ENCODE measurements at places on chromosomes 11 and 22.

DNA sequence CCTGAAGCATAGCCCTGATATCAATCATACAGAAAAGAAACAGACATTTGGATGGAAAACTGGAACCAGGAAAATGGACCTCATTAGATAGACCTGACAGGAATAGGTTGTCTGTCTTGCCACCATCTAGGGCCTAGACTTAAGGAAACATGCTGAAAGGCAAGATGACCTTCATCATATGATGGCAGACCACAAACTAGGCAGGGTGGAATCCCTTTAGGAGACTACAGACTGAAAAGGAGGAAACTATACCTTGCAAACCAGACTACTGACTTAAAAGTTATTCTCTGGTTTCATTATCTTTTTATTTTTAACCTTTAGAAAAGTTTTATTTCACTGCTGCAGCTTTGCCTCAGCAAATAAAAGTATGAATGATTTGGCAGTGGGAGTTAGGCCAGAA lies 20.3 kb downstream of the SBF2 start:
- no peak for DNase-seq

DNA sequence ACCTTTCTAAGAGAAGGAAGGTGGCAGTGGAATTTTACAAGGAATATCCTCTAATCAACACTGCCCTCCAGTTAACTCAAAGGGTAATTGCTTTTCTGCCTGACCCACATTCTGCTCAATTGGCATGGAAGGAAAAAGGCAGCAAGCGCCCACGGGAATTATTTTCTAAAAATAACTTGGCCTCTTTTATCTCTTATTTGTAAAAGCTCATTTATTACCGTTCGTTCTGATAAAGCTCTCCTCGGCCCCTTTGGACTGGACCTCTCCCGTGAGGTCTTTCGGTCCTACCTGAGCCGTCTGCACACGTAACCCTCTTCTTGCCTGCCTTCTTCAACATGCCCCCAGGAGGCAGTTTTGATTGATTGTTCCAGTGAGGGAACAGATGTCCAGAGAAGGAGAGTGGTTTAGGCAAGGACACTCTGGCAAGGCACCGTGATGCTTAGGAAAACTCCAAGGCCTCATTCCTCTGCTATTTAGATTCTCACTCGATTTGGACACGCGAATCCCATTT lies 53.2 kb upstream of the CRTAM start:
- no peak for DNase-seq

- peak; percentile 22 for DNase-seq
Measured at GRCh38 chr11:118175031-118175992, 1.1 kb downstream of the SCN2B start.

GRCh38 chr11:66614073-66614472 lies 2.4 kb upstream of the RBM14 start:
- DNase-seq = no peak

GRCh38 chr22:44448271-44448830 lies 49.7 kb downstream of the RTL6 start:
- peak; percentile 86 for DNase-seq

DNA sequence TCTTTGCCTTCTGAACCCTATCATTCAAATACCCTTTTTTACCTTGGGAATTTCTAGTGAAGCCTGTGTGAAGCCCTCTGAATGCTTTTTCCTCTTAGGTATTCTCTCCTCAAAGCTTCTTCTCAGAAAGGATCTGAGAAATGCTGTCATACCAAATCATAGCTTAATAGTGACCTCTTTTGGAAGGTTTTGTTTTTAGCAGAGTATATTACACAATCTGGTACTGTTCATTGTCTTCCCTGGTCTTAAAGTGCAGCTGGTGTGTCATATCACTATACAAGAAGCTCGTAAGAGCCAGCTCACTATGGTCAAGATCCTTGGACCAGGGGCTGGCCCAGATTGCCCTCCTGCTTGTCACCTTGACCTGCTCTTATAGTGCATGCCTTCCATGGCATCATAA lies 204.4 kb upstream of the ANO5 start:
- no peak for DNase-seq

DNA sequence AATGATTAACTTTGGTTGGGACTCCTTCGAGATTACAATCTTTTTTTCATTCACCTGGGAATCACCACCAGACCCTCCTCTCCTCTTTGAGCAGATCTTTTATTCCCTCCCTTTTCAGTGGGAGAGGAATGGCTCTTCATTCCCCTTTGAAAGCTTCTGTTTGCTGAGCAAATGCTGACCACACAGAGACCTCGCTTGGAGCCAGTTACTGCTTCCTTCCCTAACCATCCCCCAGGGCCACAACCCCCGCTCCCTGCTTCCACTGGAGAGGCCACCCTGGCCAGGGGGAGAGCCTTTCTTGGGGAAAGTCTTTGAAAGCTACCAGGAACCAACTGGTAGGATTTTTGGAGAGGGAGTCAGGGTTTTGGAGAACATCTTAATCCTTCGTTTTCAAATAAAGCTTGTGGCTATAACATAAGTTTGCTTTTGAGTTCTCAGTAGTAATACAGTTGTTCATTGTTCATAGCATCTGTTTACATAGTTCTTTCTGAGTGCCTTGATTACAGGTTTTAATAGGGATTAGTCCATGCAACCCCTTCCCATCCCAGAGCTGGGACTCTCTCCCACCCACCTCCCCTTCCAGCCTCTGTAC lies 138.4 kb downstream of the DBX1 start:
- no peak for DNase-seq

DNA sequence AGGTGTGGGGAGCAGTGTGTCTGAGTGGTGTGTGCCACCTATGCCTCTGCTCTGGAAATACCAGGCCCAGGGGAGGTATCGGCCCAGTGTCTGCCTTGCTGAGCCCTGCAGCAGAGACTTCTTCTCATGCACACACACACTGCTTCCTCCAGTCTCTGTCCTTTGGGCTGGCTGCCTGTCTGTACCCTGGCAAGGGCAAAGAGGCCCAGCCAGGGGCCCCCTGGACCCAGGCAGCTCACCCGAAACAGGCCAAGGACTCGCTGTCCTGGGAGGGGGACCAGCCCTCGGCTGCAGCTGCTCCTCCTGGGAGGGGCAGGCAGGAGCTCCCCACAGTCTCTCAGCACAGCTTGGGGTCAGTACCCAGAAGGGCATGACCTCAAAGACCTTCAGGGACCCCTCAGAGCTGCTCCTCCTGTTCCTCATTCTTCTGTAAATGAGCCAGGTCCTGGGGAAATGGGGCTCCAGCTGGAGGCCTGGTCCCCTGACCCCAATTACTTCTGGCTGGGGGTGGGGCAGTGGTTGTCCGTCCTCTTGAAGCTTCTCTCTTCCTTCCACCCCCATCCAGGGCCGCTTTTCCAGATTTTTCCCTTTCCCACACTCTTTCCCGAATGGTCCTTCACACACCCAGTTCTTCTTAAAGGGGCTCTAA lies 24.5 kb upstream of the ALX4 start:
- no peak for DNase-seq

GRCh38 chr22:45510376-45511232 lies 7.9 kb downstream of the FBLN1 start:
- DNase-seq = no peak

DNA sequence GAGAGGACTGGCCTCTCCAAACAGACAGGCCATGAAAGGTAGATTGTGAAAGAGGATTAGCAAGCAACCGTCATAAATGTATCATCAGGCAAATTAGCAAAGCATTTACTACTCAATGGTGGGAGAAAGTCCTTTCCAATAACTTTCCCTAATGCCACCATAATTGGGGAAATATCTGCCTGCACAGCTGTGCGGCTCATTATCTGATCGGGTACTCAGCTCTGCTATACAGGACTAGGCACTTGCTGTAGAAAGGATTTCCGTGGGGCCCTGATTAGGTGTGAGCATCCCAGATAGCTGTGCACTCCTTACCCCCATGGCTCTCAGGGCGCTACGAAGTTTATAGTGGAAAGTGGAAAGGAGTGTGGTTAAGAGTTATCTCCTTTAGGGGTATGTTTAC lies 309.7 kb upstream of the PLET1 start:
- no peak for DNase-seq

DNA sequence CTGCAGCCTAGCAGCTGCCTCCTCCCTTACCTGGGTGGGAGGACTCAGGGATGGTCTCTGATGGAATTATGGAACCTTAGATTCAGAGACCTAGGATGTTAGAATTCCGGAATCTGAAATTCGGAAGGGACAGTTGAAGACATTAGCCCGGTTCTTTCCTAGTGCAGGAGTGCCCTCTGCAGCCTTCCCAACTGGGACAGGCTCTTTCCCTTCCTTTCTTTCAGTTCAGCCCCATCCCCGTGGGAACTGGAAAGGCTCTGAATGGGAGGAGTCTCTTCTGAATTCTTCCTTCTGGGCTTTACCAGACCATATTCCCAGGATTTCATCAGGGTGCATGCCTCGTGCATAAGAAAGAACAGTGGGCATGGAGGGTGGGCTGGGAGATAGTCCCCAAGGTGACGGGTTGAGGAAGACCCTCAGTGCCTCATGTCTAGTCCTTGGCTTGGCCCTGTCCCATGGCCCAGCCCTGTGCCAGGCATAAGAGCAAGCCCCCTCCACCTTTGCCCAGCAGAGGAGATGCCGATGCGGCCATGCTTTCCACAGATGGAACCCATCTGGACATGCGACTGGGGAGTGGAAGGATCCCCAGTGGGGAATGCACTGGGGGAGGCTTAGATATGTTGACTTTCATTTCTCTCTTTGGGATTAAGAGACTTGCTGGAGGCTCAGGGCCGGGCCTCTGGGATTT lies 14.4 kb downstream of the DNAJB13 start:
- DNase-seq = no peak

DNA sequence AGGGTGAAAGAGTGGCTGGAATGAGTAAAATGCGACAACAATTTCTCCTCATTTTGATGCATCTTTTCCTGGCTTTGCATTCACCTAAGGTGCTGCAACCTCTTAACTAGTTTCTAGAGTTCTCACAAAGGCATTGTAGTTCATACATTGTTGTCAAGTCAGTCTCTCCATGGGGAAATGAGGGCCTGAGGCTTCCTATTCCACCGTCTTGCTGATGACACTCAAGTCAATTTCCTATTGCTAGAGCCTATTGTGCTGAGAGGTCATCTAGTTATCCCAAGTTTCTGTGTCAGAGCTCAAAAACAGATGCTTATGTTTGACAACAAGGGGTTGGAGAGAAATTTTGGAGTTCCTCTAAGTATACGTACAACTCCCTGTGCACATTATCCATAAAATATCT lies 11.6 kb upstream of the MS4A6A start:
- no peak for DNase-seq

DNA sequence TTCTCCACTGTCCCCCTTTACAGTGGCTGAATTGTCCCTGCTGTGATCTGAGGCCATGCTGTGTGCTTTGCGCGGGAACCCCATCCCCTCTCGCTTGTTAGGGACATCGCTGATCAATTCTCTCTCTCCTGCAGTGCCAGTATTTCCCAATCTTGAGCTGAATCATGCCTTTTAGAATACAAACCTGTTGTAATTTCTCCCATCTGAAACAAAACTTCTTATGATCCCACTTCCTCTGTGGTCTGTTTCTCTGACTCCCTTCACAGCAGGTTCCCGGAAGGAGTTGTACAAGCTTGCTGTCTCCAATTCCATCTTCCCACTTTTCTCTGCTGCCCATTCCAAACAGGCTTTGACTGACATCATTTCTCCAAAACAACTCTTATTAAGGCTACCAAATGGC lies 16.8 kb downstream of the ADAMTS15 start:
- no peak for DNase-seq

GRCh38 chr11:58222721-58223120 lies 6.0 kb downstream of the OR10Q1 start:
- DNase-seq = no peak

GRCh38 chr11:22558664-22559063 lies 67.0 kb downstream of the FANCF start:
- no peak for DNase-seq

- no peak for DNase-seq
Measured at GRCh38 chr22:19385221-19385906, 46.2 kb downstream of the HIRA start.

DNA sequence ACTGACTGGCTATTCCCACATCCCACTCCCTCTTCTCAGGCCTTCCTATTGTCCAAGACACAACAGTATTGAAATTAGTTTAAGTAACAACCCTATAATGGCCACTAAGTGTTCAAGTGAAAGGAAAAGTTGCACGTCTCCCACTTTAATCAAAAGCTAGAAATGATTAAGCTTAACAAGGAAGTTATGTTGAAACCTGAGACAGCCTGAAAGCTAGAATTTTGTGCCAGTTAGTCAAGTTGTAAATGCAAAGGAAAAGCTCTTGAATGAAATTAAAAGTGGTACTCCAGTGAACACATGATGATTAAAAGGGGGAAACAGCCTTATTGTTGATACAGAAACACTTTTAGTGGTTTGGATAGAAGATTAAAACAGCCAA lies 332.7 kb downstream of the CASP12 start:
- DNase-seq = no peak
